ENCODE measurements at places on chromosomes 3 and 15. TPM values are rescaled to one million over a fixed set of nuclear protein-coding genes. Genes with fewer than 3 reads are reported as not detected.

GRCh38 chr3:169600732-169601131 lies 62.8 kb downstream of the MECOM start:
- no peaks in the 10 kb centered on the region for H3K27me3 ChIP-seq
- no peaks in the 10 kb centered on the region for H3K36me3 ChIP-seq
- H3K4me3 ChIP-seq: no peak overlapping the region
- H3K27ac ChIP-seq: no peak overlapping the region
- DNase-seq: no peak
- H3K4me1 ChIP-seq: no peaks in the 10 kb centered on the region

DNA sequence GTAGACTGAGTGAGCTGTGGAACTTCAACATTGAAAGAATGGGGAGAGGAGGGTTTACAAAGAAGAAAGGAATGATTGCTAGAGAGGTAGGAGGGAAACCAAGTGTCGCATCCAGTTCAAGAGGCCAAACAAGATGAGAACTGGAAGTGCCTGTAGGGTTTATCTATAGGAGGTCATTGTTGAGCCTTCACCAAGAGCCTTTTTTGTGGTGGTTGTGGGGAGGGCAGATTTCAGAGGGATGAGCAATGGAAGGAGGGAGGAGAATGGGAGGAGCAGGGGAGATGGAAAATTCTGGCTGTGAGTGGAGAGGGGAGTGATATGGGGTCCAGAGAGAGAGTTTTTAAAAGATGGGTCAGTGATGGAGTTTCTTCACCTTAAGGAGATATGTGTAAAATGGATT lies 8.5 kb downstream of the PDIA5 start:
- no peak for DNase-seq
- no peaks in the 10 kb centered on the region for H3K36me3 ChIP-seq
- H3K27me3 ChIP-seq: no peaks in the 10 kb centered on the region

GRCh38 chr3:88416436-88416835 lies 266.7 kb downstream of the C3orf38 start:
- DNase-seq: no peak
- no peaks in the 10 kb centered on the region for H3K27me3 ChIP-seq
- no peak overlapping the region for H3K4me3 ChIP-seq
- H3K36me3 ChIP-seq: no peaks in the 10 kb centered on the region
- no peaks in the 10 kb centered on the region for H3K4me1 ChIP-seq

DNA sequence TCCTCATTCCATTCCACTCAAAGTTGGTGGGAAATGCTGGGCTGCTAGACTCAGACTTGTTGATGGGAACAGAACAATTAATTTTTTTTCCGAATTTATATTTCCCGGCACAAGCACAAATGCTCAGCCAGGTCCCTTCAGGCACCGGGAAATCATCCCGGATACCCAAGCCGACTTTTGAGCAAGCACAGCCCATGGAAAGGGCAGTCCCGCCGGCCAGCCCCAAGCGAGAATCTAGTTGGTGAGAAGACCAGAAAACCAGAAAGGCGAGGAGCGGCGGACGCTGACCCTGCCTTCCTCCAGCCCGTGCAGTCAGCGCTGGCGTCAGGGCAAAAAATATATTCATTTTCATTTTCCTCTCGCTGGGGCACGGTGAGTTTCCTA lies 763 bp upstream of the ZIC4 start:
- H3K27ac ChIP-seq: no peak overlapping the region
- no peaks in the 10 kb centered on the region for H3K36me3 ChIP-seq
- H3K27me3 ChIP-seq: peaks cover 4% of the 10 kb centered on the region
- peaks cover 11% of the 10 kb centered on the region for H3K4me1 ChIP-seq

- H3K36me3 ChIP-seq: no peaks in the 10 kb centered on the region
- H3K27ac ChIP-seq: no peak overlapping the region
- H3K4me3 ChIP-seq: peak overlapping the region; percentile 31
- no peaks in the 10 kb centered on the region for H3K27me3 ChIP-seq
- no peaks in the 10 kb centered on the region for H3K4me1 ChIP-seq
These were observed 4.4 kb upstream of the SYNM start for GRCh38 chr15:99100245-99101173.

GRCh38 chr3:16545413-16546185 lies 32.1 kb upstream of the RFTN1 start:
- H3K36me3 ChIP-seq: no peaks in the 10 kb centered on the region
- peaks cover 2% of the 10 kb centered on the region for H3K4me1 ChIP-seq
- H3K4me3 ChIP-seq: no peak overlapping the region
- DNase-seq: no peak
- H3K27me3 ChIP-seq: no peaks in the 10 kb centered on the region
- no peak overlapping the region for H3K27ac ChIP-seq

DNA sequence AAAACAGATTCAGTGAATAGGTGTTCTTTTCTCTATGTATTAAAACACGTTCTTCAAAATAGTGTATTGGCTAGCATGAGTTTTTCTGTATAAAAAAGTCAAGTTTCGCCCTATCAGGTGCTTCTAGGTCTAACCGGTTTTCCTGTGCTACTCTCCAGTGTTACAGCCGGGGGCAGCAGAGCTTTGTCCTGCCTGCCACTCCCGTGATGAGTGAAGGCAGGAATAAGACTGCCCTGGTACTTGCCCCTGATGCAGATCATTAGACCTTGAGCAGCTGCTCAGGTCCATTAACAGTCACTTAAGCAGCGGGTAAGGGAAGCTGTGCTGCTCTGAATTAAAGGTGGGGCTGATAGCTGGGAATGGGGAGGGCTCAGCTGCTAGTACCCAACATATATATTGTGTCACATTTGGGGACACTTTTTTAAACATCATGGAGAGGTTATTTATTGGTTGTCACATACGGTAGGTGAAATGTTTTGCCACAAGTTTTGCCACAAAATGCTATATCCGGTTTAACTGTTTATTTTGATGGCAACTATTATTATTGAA lies 1.3 kb upstream of the UNC13C start:
- H3K27ac ChIP-seq: no peak overlapping the region
- no peak overlapping the region for H3K4me3 ChIP-seq
- no peak for DNase-seq
- H3K4me1 ChIP-seq: no peaks in the 10 kb centered on the region
- no peaks in the 10 kb centered on the region for H3K27me3 ChIP-seq

DNA sequence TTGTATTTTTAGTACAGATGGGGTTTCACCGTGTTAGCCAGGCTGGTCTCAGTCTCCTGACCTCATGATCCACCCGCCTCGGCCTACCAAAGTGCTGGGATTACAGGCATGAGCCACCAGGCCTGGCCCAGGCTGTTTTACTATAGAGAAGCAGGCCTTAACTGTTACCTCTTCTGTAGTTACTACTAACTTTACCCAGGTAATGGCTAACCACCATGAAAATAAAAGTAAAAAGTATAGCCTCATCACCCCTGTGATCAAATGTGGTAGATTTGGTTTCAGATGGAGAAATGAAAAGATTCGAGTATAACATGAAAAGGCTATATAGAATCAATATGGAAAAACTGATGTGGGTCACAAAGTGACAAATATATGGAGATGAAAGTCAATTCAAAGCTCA lies 210.1 kb downstream of the CD47 start:
- H3K27me3 ChIP-seq: no peaks in the 10 kb centered on the region
- DNase-seq: no peak
- no peak overlapping the region for H3K27ac ChIP-seq
- no peaks in the 10 kb centered on the region for H3K36me3 ChIP-seq
- H3K4me1 ChIP-seq: no peaks in the 10 kb centered on the region

- H3K4me1 ChIP-seq: no peaks in the 10 kb centered on the region
- H3K27ac ChIP-seq: no peak overlapping the region
- no peak overlapping the region for H3K4me3 ChIP-seq
- no peaks in the 10 kb centered on the region for H3K27me3 ChIP-seq
- no peak for DNase-seq
- H3K36me3 ChIP-seq: no peaks in the 10 kb centered on the region
These were observed 703.7 kb downstream of the NLGN1 start for GRCh38 chr3:174101244-174101643.

GRCh38 chr15:23645371-23646164 lies 2.1 kb downstream of the MAGEL2 start:
- no peaks in the 10 kb centered on the region for H3K36me3 ChIP-seq
- no peaks in the 10 kb centered on the region for H3K4me1 ChIP-seq
- no peak overlapping the region for H3K4me3 ChIP-seq
- H3K27ac ChIP-seq: no peak overlapping the region

DNA sequence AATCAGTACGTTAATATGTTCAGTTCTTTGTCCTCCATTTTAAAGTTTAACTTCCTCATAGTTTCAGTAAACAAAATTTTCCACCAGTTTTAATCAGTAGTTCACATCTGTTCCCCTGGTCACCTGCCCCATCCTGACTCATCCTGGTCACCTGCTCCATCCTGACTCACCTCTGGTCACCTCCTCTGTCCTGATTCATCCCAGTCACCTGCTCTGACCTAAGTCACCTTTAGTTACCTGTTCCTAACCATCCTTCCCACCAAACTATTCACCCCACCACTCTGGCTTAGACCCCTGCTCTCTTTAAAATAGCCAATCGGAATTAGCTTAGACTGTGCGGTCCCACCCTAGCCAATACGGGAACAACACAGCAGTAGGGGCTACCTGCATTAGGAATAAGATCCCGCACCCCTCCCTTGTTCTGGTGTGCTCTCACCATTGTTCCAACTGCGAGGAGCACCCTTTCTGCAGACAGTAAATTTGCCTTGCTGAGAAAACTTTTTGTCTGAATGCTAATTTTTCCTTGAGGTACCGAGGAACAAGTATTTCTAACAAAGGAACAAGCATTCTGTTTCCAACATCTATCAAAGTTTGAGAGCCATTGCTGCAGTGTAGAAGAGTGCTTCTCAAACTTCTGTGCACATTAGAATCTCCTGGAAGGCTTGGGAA lies 169.3 kb downstream of the ADAMTS17 start:
- no peak overlapping the region for H3K4me3 ChIP-seq
- no peaks in the 10 kb centered on the region for H3K27me3 ChIP-seq
- DNase-seq: no peak
- H3K27ac ChIP-seq: no peak overlapping the region

- peak; percentile 75 for DNase-seq
- H3K27me3 ChIP-seq: no peaks in the 10 kb centered on the region
- no peaks in the 10 kb centered on the region for H3K36me3 ChIP-seq
- peaks cover 8% of the 10 kb centered on the region for H3K4me1 ChIP-seq
These were observed at the start of gene MRPS22 for GRCh38 chr3:139343895-139344856. Gene MRPS22 (plus strand): TSS chr3:139344020. CDS start chr3:139344027, 7 bp downstream.

DNA sequence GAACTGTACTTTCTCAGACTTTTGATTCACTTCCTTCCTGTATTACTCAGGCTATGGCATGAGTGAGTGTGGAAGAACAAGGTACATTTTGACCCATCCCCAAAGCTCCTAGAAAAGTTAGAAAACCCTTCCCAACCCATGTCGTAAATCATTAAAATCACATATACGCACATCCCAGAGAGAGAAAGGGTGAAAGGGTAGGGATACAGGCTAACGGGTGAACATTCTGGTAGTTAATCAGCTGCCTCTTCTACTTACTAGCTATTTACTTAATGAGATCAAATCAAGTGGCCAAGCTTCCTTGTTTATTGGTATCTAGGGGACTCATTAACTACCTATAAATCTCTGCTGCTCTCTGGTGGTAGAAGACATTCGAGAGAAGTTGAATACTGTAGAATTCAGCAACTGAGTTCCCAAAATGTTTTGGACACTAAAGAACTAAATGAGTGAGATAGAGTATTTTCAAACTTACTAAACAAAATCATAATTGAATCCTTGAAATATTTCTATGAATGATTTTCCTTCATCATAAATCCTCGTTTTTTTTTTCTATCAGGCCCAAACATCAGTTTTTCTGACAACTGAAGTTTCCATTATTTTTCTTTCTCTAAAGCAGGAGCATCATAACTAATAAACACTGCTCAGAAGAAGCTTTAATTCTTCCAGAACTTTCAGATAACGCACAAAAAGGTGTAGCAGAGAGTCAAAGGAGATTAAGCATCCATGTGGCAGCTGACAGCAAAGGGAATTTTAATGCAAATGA lies 124.2 kb downstream of the IMPG2 start:
- no peaks in the 10 kb centered on the region for H3K36me3 ChIP-seq
- DNase-seq: no peak
- no peak overlapping the region for H3K4me3 ChIP-seq

DNA sequence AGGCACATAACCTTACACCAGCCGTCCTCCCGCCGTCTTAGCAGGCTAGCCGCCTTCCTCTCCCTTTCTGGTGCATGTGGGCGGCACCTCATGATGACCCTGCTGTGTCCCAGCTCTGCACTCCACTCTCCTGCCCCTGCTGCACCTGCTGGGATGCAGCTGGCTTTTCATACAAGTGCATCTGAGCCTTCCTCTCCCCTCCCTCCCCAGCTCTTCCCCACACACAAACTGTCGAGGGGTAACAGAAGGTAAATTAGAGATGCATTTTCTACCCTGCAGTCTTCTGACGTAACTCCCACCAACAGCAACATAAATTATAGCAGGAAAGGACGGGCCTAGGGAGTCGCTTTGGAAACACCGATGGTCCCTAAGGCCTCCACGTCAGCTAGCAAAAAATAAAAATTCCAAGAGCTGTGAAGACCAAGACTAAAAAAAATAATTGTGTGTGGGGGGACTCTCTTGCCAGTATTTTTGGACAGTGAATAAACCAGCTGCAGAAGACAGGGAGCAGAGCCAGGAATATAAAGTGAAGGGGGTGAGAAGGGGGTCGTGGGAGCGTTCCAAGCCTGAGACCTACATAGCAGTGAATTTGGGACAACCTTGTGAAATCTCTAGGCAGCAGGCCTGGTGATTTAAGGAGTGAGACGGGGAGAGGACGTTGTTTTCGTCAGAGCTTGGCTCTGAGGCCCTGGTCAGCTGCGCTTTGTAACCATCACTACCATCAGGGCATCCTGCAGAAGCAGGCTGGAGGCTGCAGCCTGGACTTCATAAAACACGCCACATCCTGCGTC lies 216.2 kb downstream of the ADAMTS17 start:
- no peak overlapping the region for H3K4me3 ChIP-seq
- H3K27me3 ChIP-seq: no peaks in the 10 kb centered on the region
- peaks cover 8% of the 10 kb centered on the region for H3K4me1 ChIP-seq
- DNase-seq: peak; percentile 89
- H3K36me3 ChIP-seq: no peaks in the 10 kb centered on the region
- no peak overlapping the region for H3K27ac ChIP-seq

DNA sequence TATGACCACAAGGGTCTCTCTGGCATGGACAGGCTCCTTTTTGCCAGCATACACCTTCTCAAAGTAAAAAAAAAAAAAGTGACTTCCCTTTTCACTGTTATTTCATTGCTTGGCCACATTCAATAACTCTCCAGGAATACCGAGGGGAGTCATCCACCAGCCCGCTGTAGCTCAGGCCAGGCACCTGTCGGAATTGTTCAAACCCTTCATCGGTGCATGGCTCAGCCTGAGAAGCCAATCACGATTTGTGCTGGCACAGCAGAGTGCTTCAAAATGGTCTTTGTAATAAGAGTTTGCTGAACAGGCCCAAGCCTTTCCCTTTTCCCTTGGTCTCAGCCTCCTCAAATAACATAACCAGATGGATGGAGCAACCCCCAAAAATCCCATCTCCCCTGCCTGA lies 145.4 kb downstream of the PDZRN3 start:
- H3K4me1 ChIP-seq: peaks cover 8% of the 10 kb centered on the region
- H3K36me3 ChIP-seq: no peaks in the 10 kb centered on the region
- no peak for DNase-seq
- H3K4me3 ChIP-seq: no peak overlapping the region
- H3K27me3 ChIP-seq: no peaks in the 10 kb centered on the region

GRCh38 chr3:197750858-197751737 lies 1.4 kb downstream of the FYTTD1 start:
- H3K27me3 ChIP-seq: no peaks in the 10 kb centered on the region
- peak overlapping the region; percentile 93 for H3K27ac ChIP-seq
- peaks cover 4% of the 10 kb centered on the region for H3K4me1 ChIP-seq
- peak overlapping the region; percentile 85 for H3K4me3 ChIP-seq

GRCh38 chr3:159185443-159186050 lies 383.7 kb downstream of the MFSD1 start:
- DNase-seq: no peak
- H3K4me3 ChIP-seq: no peak overlapping the region
- H3K27me3 ChIP-seq: no peaks in the 10 kb centered on the region
- H3K27ac ChIP-seq: no peak overlapping the region
- H3K36me3 ChIP-seq: no peaks in the 10 kb centered on the region
- no peaks in the 10 kb centered on the region for H3K4me1 ChIP-seq

The CISH gene
- total RNA-seq: 6.2 TPM

The APOD gene
- 101 TPM for total RNA-seq

The NRROS gene
- total RNA-seq: 1.9 TPM

The UBAP1L gene
- 7.6 TPM for total RNA-seq

The CD86 gene
- 4.8 TPM for total RNA-seq

The KCNAB1 gene
- 3.1 TPM for total RNA-seq

Data from ovary (tissue), 10 donors.